ENCODE measurements at places on chromosomes 16 and 17. TPM values are rescaled to one million over a fixed set of nuclear protein-coding genes. Genes with fewer than 3 reads are reported as not detected.

MC1R gene
- total RNA-seq, result 12.0 TPM

ALOX15 gene
- total RNA-seq, result not detected

CYGB gene
- not detected for total RNA-seq

PRSS22 gene
- not detected for total RNA-seq

PLK1 gene
- total RNA-seq, result 50.7 TPM

NR1D1 gene
- total RNA-seq, result 7.5 TPM

PIRT gene
- not detected for total RNA-seq

ABCA10 gene
- 24.7 TPM for total RNA-seq

KRT40 gene
- total RNA-seq, result not detected

NDEL1 gene
- total RNA-seq, result 95.3 TPM

RHBDL3 gene
- not detected for total RNA-seq

FSCN2 gene
- total RNA-seq, result not detected

ATF7IP2 gene
- total RNA-seq, result 4.8 TPM

CDRT4 gene
- total RNA-seq, result 19.6 TPM

MEOX1 gene
- total RNA-seq, result not detected

MT1A gene
- not detected for total RNA-seq

ASB16 gene
- total RNA-seq, result not detected

HOXB1 gene
- total RNA-seq, result not detected

RCVRN gene
- total RNA-seq, result not detected

ATP2A1 gene
- total RNA-seq, result 1.7 TPM

PABPN1L gene
- not detected for total RNA-seq

NCBP3 gene
- total RNA-seq, result 52.5 TPM

IGF2BP1 gene
- 0.02 TPM for total RNA-seq

CENPT gene
- total RNA-seq, result 35.5 TPM

PPP1R9B gene
- total RNA-seq, result 33.4 TPM

PITPNM3 gene
- total RNA-seq, result 30.6 TPM
